ENCODE measurements at places on chromosomes 16 and 17.

DNA sequence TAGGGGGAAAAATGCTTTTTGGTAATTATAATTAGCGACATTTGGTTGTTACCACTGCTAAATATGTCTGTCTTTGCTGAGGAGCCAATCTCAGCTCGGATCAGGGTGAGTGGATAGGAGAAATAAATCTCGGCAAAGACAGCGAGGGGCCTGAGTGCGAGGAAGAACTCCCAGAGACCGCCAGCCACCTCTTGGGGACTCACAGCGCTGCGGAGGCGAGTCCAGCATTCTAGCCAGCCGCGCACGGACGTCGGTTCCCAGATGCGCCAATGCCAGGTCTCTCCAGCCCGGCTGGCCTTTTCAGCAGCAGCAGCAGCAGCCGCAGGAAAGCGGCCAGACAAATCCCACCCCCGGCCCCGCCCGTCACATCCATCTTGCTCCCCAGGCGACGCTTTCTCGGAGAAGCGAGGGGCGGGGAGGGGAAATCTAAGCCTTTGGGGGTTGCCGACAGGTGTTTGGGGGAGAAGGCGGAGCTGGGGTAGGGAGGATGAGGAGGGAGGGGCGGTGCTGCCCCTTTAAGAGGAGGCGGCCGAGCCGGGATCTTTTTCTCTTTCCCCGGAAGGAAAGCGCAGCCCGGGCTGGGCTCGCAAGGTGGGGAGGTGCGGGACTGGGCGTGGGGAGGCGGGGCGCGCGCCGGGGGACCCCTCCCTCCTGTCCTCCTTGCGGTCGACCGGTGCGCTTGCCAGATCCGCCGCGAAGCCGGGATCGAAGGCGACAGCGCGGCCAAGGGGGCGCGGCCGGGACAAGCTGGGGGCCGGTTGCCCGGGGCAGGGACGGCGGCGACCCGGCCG, at the start of gene ITGA3:
Gene ITGA3 (plus strand): TSS at position 685 of the 791 bp plus-strand sequence. CDS start 330 bp downstream, outside the sequence.
- DNase-seq = peak; percentile 14

GRCh38 chr16:5216441-5217080, 119.0 kb upstream of the EEF2KMT start:
- no peak for DNase-seq

- DNase-seq = no peak
Observed at GRCh38 chr17:11023639-11024479, 186.0 kb upstream of the PIRT start.

- DNase-seq = no peak
Observed at GRCh38 chr17:20216154-20216815, 207.1 kb downstream of the SPECC1 start.

GRCh38 chr16:81432937-81433557, 11.6 kb upstream of the CMIP start:
- DNase-seq = no peak

- no peak for DNase-seq
Observed at GRCh38 chr17:79246225-79247190, 171.9 kb downstream of the ENGASE start.

DNA sequence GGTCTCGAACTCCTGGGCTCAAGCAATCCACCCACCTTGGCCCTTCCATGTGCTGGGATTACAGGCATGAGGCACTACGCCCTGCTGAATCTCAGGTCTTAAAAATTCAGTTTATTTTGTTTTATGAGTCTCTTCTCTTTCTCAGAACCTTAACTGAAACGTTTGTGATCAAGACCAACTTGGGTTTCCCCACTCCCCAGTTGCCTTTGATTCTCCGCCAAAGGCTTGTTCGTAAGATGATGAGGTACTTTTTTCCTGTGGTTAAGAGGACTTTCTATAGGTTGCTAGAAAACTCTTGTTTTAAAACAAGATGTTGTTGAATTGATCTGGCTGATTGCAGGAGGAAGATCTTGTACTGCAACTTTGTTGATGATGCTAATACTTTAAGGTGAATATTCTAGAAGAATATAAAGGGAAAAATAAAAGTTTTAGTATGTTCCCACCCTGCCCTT, 11.7 kb downstream of the ABCC1 start:
- DNase-seq = peak; percentile 50

DNA sequence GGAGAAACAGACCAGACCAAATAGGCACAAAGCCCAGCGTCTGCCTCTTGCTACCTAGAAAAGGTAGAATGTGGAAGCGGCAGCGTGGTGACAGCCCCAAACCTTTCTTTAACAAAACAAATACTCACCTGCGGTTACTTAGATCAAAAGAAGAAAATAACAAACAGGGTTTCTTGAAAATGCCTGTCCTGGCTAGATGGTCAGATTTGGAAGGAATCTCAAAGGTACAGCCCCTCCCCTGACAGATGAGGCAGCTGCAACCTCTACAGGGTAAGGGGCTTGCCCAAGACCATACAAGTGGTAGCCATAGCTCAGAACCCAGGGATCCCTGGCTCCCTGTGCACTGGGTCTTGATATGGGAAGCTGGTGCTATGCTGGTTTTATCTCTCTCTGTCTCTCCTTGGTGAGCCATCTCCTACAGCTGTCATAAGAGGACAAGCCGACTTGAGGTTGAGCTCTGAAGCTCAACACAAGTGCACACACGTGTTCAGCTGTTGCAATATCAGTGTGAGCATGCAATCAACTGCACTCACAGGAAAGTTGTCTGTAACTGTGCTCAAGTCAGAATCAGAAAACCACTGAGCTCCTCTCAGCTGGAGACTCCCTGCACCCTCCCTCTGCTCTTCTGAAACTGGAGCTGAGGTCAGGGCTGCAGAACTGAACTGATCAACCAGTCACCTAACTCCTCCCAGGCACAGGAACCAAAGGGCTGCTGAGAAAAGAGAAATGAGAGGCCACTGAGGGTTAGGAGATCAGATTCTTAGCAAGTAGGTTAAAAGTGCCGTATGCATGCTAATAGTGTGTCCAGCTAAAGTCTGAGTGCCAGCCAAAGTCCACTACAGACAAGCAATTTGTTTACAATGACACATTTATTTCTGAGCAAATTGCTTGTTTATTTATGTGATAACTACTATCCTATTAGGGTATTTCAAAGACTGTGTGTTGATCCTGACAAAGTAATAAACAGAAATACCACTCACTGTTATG, 6.1 kb upstream of the RNF157 start:
- peak; percentile 44 for DNase-seq

GRCh38 chr17:44115585-44116415, 7.6 kb downstream of the HDAC5 start:
- no peak for DNase-seq

DNA sequence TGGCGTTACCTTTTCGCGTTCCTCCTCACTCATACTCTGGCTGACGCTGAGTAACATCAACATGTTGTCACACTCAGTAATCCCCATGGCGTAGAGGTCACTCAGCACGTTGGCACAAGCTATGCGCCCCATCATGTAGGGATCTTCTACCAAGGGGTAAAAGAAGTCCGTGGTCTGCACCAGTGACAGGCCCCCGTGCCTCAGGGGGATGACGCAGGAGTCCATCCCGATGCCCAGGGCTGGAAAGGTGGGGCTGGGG, 596 bp downstream of the SEPHS2 start:
- DNase-seq = no peak

GRCh38 chr17:50087246-50087911, 7.8 kb upstream of the PDK2 start:
- peak; percentile 64 for DNase-seq

DNA sequence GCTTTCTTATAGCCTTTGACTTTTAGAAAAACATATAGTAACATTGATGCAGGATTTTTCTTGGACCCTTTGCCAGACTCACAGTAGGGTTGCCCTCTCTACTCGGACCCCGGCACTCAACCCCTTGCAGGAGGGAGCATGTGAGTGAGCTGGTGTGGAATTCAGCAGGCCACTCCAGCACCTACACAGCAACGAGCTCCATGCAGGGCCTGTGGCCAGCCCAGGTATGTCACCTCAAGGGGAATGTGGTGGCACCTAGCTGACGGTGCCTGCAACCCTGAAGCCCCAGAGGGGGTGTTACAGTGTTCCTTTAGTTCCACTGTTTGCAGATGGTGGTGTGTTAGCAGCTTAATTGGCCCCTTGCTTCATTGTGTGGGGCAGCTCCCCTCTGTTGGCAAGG, 414.9 kb downstream of the KCNJ2 start:
- DNase-seq = no peak

DNA sequence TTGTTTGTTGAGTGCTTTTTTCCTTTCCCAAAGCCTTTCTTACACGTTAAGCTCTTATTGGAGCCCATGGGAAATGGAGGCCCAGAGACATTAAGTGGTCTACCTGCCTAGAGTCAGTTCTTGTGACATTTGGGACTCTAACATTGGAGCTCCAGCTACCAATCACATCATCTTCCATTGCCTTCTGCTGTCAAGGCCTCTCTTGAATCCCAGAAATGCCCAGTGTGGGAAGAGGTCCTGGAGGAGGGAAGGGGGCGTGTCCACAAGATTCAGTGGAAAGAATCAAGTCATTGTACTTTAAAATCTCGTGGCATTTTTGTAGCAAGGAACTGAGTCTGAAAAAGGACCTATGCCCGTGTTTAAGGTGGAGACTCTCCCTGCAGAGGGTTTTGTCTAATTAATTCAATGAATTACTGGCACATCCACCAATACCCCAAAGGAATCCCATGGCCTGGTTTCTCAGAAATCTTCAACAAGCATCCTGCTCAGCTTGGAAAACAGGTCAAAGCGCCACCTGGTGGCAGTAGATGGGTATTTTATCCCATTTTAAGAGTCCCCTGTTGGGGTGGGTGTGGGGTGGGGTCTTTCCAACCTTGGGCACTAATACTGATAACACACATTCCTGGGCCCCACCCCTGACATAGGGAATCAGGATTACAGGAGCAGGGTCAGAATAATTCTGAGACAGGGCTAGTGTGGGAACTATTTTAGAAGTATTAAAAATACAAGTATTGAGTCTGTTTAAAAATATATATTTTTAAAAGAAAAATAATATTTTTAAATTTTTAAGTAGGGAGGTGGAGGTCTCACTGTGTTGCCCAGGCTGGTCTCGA, 24.6 kb downstream of the GPT2 start:
- DNase-seq = peak; percentile 57

GRCh38 chr16:75257886-75258806, 6.7 kb upstream of the BCAR1 start:
- no peak for DNase-seq

DNA sequence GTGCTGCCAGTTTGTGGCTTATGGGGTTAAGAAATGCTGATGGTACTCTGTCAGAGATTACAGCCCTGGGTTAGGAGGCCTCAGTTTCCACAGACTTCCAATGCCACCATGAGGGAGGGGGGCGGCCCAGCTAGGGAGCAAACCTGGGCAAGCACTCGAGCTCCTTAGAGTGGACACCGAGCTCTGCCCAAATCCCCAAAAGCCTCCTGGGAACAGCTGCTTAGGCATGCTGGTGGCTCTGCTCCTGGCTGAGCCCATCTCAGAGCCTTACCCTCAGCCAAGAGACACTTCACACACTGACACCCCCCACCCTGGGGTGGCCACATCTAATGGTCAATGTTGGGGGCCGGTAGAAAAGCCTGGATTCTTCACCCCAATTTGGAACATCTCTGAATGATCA, 66.1 kb downstream of the C16orf78 start:
- DNase-seq = no peak

GRCh38 chr16:57540906-57541753, 1.3 kb upstream of the ADGRG5 start:
- no peak for DNase-seq

DNA sequence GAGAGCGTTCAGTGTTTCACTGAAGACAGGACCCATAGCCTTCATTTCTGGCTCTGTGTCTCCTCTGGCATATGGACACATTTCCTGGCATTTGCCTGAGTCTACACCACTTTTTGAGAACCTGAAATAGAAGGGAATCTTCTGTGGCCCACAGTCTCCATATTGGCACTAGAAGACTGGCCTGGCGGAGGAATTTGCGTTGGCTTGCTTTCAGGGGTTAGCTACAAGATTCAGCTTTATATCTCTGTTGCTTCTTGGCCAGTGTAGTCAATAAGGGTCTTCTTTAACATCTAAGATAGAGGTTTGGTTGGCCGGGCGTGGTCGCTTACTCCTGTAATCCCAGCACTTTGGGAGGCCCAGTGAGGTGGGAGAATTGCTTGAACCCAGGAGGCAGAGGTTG, 12.8 kb upstream of the CLEC18C start:
- no peak for DNase-seq

DNA sequence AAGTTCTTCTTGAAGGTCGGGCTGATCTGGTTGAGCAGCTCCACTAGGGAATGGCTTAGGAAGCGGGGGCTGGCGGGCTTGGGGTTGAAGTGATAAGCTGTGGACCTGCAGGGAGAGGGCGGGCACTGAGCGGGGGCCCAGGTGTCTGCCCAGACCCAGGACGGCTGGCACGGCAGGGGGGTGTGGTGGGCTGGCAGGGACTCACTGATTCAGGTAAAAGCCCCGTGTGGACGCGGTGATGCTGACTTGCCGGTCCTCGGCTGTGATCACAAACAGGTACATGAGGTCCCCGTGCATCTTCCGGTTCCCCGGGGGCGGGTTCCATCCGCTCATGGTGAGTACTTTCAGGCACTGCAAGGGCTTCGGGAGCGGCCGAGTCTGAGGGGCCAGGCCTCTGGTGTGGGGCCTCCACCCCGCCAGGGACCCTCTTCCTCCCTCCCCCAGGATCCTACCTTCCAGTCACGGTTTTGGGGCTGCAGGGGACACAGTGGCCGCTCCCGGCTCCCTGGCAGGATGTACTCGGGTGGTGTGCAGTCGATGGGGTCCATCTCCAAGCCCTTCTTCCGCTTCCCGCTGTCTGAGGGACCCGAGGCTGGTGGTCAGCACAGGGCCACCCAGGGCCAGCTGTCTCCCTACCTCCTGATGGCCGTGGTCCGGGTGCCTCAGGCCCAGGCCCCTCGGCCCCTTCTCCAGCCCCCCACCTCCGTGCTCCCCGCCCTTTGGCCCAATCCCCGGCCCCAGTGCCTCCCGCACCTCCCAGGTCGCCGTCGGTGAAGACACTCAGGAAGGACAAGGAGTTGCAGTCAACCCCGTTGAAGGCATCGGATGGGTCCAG, 10.2 kb downstream of the CLUH start:
- DNase-seq = no peak

GRCh38 chr16:7487574-7488323, 155.1 kb downstream of the RBFOX1 start:
- DNase-seq = no peak

- DNase-seq = no peak
Observed at GRCh38 chr17:49565948-49566491, 9.7 kb upstream of the NXPH3 start.

DNA sequence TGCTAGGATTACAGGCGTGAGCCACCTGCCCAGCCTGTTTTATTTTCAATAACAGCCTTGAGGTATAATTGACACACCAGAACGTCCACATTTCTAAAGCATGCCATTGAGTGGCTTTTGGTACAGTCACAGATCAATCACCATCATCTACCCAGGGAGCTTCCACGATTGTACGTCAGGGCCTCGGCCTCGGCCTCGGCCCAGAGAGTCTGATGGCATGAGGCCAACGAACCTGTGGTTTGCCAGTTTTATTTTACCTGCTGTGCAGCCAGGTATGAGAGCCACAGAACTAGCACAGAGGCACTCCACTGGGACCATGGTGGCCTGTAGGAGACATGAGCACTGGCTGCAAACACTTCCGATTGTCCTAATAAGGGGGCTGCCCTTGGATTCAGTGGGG, 8.3 kb downstream of the UBALD1 start:
- no peak for DNase-seq

DNA sequence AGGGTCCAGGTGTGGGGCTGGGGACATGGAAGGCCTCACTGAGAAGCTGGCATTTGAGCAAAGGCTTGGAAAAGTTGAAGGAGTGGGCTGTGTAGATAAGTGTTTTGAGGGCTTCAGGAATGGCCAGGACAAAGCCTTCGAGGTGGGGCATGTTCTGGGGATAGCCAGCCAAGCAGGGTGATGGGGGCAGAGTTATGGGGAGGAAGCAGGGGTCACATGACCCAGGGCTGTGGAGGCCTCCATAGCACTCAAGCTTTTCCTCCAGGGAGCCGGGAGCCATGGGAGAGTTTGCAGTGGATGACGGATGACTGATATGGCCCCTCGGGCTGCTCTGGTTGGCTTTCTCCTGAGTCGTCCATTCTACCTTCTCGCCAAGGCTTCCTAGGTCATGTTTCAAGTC, 27.6 kb downstream of the PLCG2 start:
- DNase-seq = no peak

Measured in CD4-positive, alpha-beta T cell (primary cell).